Panc1 (cell line): ENCODE measurements at places on chromosomes 4 and X. TPM values are rescaled to one million over a fixed set of nuclear protein-coding genes. Genes with fewer than 3 reads are reported as not detected.

GRCh38 chr4:109574931-109575804 is 15.1 kb downstream of the MCUB start:
- no peak for DNase-seq

GRCh38 chr4:169741569-169741968 is 16.2 kb downstream of the HPF1 start:
- DNase-seq: no peak

DNA sequence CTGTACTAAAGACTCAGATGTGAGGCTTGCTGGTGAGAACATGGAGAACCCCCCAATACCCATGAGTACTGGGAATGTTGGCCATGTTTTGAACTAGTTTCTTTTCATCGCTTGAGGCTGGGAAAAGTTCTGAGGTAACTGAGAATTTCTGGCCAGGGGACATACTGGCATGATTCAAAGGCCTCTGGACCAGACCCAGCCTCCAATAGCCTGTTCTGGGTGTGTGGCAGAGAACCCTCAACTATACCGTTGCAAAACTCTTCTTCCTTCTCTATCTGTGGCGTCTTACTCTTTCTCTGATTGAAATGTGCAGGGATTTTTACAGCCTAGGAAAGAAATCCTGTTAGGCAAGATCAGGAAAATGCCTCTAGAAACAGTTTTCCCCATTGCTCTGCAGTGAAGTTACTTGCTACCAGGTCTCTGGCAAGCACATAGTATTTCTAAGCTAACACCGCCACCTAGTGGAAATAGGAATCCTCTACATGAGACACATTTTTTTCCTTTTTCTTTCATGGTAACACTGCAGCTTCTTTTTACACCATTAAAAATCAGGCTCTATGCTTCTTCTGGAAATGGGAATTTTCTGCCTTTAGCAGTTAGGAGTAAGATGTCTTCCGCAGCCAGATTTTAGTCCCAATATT is 170.7 kb upstream of the ZCCHC13 start:
- peak; percentile 27 for DNase-seq

GRCh38 chrX:110120025-110120424 is 117.1 kb downstream of the TMEM164 start:
- no peak for DNase-seq

GRCh38 chrX:55160685-55161552 is 59.2 kb upstream of the PAGE5 start:
- DNase-seq: peak; percentile 77

- DNase-seq: no peak
These were observed 839.1 kb downstream of the GLUD2 start for GRCh38 chrX:121886557-121886956.

GRCh38 chr4:4455210-4455865 is 68.4 kb downstream of the NSG1 start:
- no peak for DNase-seq

DNA sequence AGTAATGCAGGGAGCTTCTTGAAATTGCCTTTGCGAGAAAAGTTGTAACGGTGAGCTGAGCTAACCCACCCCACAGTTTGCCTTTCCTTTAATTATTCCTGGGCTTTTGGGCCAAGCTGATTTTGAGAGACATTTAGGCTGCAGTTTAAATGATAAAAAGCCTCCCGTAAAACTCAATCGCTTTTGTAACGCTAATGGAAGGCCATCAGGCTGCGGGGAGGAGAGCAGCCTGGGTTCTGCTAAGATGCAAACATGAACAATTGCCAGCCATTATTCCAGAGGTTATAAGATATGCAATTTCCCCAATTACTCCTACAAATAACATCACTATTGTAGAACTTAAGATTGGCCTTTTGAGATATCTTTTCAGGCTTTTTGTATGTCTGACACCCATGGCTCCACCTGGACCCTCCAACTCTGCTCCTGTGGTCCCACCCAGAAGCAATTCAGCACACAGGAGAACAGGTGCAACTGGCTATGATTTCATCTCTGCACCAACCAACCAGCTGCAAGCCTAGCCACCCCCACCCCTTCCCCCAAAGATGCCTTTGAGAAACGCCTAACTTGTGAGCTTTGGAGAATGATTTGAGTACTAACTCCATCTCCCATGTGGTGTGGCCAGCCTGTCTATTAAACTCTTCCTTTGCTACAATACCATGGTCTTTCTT is 108.2 kb upstream of the FAM9C start:
- no peak for DNase-seq

DNA sequence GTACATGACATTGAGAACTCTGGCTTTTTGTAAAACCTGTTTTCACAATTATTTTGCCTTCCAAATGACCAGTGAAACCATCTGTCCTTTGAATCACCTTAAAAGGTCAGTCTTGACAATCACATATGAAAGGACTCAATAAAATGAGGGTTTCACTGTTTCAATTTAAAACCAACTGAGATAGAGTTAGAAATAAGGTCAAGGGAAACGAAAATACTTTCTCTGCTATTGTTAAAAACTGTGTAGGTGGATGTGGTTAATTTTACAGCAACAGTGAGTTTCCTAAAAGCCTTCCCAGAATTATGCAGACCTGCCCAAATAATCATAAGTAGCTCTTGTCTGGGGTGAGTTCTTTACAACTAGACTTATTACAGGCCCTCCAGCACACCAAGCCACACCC is 839.9 kb downstream of the RAB28 start:
- no peak for DNase-seq

GRCh38 chr4:188691811-188692210 is 552.6 kb downstream of the TRIML1 start:
- peak; percentile 5 for DNase-seq

GRCh38 chr4:12545812-12546211 is 938.3 kb downstream of the RAB28 start:
- DNase-seq: no peak

DNA sequence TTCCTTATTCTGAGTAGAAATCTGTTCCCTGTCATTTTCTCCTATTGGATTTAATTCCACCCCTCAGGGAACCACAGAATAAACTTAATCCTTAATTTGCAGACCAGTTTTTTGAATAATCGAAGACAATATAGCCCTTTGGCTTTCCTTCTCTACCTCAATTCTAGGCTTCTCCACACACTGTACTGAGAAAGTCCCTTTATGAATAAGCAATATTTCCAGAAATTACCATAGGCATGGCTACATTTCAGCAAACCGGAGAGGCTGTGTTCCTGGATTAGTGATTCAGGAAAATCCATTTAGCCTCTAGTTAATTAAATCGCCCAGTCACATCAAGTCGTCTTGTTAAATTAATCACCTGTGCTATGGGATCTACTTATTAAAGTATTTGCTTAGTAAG is 125.1 kb downstream of the ANAPC4 start:
- DNase-seq: no peak

GRCh38 chrX:50003927-50004326 is 81.5 kb downstream of the CLCN5 start:
- no peak for DNase-seq

DNA sequence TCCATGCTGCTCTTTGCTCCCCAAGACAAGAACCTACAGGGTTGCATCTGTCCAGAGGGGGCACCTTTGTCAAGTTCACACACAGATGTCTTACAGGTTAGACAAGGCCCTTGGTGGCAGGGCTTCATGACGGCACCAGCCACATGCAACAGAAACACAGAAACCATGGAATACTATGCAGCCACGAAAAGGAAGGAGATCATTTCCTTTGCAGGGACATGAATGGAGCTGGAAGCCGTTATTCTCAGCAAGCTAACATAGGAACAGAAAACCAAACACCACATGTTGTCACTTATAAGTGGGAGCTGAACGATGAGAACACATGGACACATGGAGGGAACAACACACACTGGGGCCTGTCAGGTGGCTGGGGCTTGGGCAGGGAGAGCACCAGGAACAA is 85.1 kb upstream of the NDP start:
- DNase-seq: no peak

DNA sequence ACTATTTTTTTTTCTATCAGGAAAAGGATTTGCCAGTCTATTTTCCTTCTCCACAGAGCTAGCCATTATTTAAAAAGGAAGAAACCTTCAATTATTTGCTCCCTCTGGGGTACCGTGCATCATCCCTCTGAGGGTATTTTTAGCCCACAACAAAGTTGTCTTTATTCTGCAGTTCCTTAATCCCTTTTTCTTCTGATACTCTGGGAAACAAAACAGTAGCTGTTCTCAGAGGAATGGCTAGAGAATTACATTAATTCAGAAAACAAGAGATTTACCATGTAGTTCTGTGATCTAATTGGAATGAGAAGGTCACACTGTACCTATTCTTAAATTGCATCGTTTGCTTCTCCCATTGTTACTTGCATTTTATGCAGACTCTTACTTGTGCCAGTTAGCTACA is 1056.7 kb downstream of the STIM2 start:
- no peak for DNase-seq

- DNase-seq: no peak
These were observed 17.9 kb downstream of the REELD1 start for GRCh38 chr4:146232131-146232722.

DNA sequence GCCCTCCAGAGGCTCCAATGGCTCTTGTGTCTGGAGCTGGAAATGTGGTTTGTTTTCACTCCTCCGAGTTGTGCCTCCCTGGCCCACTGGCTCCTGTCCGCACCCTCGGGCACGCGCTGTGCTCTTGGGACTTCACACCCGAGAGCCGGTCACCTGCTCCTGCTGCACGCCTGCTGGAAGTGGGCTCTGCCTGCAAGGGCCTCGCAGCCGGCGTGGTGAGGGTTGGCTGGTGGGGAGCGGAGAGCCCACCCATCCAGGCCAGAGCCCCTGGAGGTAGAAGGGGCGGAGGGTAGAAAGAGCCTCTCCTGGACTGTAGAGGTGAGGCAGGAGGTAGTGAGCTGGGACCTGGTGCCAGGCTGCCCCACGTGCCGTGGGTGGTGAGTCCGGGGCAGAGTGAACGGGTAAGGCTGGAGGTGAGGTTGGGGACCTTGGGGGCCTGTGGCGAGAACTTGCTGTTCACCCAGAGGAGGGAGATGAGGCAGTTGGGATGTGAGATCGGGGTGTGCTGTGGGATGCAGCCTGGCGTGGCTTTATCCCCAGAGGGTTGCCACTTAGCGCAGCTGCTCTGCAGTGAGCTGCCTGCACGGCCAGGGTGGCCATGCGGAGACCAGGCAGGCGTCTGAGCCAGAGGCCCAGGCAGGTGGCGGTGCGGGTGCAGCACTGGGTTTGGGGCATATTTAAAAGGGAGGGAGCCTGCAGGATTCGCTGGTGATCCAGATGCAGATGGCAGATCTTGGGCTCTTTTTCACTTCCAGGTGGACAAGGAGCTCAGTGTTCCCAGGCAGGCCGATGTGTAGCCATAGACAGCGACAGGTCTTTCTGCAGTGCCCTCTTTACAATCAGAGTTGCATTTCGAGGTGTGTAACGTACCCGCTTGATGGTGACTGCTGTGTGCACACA is 48.8 kb downstream of the PCGF3 start:
- DNase-seq: no peak

- no peak for DNase-seq
These were observed 14.4 kb upstream of the CYBB start for GRCh38 chrX:37765507-37765906.

- no peak for DNase-seq
These were observed 3.3 kb upstream of the SUPT20HL1 start for GRCh38 chrX:24357106-24357505.

DNA sequence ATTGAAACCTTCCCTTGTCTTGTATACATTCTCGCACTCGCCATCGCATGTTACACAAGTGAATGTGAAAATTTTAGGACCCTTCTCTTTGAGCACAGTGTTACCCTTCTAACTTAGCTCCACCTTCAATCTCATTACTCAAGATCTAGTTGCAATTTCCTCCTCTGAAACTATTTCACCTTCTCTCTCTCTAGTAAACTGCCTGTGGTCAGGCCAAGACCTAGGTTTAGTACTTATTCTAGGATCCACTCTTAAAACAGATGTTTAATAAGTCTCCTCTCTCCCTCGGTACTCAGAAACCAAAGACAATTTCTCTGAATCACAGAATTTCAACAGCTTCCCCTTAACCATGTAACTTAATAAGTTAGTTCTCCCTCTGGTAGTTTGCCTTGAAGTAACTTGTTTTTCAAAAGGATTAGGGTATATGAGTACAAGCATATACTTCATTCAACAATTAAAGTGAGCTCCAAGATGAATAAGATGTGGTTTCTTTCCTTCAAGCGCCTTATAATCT is 156.0 kb downstream of the SH3KBP1 start:
- no peak for DNase-seq

- DNase-seq: no peak
These were observed 41.5 kb upstream of the ZXDA start for GRCh38 chrX:57951666-57952319.

DNA sequence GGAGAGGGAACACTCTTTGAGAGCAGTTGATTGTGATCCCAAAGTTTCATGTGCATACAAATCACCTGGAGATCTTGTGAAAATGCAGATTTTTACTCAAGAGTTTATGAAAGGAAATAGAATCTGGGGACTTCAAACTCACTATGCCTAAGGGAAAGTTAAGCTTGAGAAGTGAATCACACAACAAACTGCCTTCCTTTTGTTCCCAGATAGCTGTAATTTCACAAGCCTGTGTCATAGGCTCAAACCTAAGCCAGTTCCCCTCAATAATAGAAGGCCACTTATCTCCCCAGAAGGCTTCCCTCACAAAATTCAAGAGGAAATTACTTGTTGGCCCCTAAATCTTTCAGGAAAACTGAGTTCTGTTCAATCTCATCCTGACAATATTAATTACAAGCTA is 132.8 kb upstream of the MAGEB16 start:
- no peak for DNase-seq

- DNase-seq: no peak
These were observed 597.2 kb downstream of the GALNTL6 start for GRCh38 chr4:172410363-172410762.

- DNase-seq: peak; percentile 80
These were observed 56.9 kb upstream of the PRPS1 start for GRCh38 chrX:107571296-107571998.

DNA sequence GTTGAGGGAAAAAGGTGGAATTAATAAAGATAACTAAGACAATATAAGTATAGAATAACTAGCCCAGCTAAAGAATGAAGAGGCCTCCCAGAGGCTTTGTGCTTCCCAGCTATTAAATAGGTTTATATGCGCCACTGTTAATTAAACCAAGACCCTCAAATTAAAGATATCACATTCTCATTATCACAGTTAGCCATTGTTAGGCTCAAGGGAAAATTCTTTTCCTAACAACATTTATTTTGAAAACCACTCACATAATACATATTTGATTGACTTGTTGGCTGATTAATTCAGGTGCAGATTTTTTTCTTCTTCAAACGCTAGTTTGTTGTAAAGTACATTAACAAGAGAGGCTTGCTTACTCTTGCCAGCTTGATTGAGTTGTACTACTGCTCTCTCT is 216.8 kb upstream of the TRAM1L1 start:
- no peak for DNase-seq

- no peak for DNase-seq
These were observed 12.0 kb upstream of the CD38 start for GRCh38 chr4:15765910-15766697.

Gene GLRB
- 1.8 TPM for total RNA-seq

Gene TRMT10A
- 1.4 TPM for total RNA-seq

Gene YTHDC1
- total RNA-seq: 44.5 TPM

Gene FGF2
- total RNA-seq: 21.7 TPM

Gene MCF2
- 0.31 TPM for total RNA-seq

Gene SYTL5
- total RNA-seq: 0.08 TPM

Gene RAB33A
- 2.2 TPM for total RNA-seq
